ENCODE measurements at places on chromosomes 12 and 14.

- no peak for DNase-seq
Measured at GRCh38 chr12:108630481-108631207, 3.0 kb downstream of the SELPLG start.

DNA sequence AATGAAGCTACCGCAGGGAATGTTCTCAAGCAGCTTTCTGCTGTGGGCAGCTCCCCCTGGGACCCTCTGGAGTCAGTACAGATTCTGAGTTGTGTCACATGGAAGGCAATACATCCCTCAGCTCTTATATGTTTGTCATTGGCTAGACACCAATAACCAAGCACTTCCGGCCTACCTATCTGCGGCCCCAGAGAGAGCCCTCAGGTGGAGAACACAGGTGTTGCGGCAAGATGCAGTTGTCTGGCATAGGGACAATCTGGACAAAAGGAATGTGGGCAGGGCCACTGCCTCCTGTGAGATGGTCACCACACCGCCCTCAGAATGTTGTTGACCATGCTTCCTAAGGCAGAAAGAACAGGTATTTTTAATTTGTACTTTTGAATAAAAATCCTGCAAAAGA lies 118.7 kb downstream of the BRMS1L start:
- DNase-seq = no peak

- DNase-seq = no peak
Measured at GRCh38 chr12:6780573-6780972, 8.3 kb downstream of the LAG3 start.

DNA sequence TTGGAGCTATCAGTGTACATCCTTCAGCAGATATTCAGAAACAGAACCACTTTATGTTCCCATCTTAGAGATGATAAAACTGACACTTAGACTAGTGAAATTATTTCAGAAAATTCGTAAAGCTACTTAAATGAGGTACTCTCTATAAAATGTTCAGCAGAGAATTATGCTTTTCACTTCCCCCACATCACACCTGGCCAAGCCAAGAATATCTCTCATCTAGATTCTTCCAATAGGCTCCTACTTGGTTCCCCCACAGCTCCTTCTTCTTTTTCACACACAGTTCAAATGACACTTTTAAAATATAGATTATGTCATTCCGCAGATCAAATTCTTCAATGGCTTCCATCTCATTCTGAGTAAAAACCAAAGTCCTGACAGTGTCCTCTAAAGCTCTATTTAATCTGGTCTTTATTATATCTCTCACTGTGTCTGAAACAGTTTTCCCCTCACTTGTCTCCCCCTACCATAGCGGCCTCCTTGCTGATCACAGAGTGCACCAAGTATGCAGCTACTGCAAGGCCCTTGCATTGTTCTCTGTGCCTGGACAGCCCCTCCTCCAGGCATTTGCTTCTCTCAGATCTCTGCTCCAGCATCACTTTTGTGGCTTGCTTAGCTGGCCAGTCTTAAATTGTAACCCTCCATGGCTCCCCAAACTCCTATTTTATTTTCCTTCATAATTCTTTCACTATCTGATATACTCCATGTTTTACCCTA lies 736.8 kb upstream of the USP15 start:
- DNase-seq = no peak

DNA sequence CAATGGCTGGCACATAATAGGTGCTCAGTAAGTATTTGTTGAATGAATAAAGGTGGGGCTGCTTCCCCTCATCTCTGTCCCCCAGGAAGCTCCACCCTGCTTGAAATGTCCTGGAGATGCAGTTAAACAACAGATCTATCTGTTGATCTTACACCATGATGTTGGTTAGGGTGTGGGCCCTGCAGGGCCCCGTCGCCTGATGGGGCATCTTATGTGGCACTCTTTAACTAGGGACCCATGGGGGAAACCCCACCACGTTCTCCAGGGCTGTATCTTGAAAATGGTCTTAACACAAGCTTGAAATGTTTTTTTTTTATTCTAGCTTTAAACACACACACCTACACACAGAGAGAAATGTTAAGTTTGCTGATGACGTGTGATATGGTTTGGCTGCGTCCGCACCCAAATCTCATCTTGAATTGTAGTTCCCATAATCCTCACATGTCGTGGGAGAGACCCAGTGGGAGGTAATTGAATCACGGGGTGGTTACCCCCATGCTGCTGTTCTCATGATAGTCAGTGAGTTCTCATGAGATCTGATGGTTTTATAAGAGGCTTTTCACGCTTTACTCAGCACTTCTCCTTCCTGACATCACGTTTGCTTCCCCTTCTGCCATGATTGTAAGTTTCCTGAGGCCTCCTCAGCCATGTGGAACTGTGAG lies 741.7 kb downstream of the VRK1 start:
- DNase-seq = no peak

DNA sequence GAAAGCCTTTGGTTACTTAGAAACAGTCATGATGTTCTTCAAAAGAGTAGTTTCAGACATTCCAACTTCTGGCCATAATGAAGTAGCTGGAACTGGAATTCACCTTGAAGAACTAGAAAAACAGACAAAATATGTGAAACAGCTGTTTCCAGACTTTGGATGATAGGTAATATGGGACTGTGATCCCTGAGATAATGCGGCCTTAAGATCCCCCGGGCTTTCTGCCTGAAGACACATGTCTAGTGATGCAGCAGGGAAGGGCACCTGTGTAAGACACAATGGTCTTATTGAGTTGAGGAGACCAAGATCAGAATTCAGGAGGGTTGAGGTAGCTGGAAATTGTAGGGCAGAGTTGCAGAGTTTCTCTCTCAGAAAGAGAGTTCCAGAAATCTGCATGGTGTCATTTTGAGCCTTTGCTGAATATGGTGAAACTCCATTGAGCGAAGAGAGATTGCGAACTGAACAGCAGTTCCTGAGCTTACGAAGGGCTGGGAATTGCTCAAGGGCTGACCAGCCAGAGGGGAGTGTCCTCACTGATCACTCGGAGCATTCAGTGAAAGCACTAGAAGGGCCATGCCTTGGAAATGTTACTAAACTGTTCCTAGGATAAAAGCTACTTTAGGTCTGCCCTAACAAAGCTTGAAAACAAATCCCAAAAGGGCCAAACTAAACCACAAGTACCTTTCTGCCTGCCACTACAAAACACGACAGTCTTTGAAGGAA lies 41.7 kb upstream of the FRS2 start:
- no peak for DNase-seq

- DNase-seq = no peak
Measured at GRCh38 chr12:123021688-123022604, 41.5 kb downstream of the ARL6IP4 start.

GRCh38 chr12:25833657-25834056 lies 124.8 kb upstream of the RASSF8 start:
- no peak for DNase-seq

DNA sequence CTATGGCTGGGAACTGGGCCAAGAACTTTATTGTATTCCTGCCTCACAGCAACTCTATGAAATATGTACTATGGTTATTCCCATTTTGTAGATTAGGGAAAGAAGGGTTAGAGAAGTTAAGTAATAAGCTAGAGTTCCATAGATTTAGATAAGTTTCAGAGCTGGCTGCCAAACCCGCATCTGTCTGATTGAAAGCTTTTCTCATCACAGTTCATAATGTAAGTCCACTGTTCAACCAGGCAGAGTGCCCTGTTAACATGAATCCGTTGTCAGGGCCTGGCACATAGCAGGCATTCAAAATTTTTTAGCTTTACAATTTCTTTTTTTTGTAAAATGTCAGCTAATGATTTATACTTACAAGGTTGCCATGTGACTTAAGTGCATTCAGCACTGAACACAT lies 467.3 kb downstream of the NRXN3 start:
- no peak for DNase-seq

- no peak for DNase-seq
Measured at GRCh38 chr12:27303139-27304111, 29.2 kb upstream of the BMAL2 start.

GRCh38 chr14:26138764-26139445 lies 458.9 kb downstream of the NOVA1 start:
- DNase-seq = no peak

DNA sequence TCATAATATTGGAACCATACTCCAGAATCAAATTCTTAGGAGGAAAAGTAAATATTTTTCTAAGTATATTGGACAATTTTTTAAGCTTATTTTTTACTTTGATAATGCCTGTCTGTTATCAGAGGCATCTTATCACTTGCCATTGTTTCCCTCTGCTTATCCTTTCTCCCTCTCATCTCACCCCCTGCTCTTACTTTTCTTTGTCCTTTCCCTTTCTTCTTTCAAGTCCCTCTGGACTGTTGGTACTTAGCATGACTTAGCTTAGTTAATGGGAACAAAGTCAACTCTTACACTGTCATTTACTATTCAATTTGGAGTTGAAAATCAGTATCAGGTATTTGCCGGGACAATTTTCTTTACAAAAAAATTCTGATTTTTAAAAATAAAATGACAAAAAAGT lies 45.2 kb downstream of the ABCD2 start:
- DNase-seq = no peak

DNA sequence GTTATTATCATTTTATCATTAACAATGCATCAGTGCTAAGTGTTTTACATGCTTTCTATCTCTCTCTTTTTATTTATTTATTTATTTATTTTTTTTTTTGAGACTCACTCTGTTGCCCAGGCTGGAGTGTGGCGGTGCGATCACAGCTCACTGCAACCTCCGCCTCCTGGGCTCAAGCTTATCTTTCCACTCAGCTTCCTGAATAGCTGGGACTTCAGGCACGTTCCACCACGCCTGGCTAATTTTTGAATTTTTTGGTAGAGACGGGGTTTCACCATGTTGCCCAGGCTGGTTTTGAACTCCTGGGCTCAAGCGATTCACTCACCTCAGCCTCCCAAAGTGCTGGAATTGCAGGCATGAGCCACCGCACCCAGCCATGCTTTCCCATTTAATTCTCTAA lies 3.9 kb upstream of the BTG1 start:
- no peak for DNase-seq

- no peak for DNase-seq
Measured at GRCh38 chr12:1044696-1045095, 53.7 kb downstream of the ERC1 start.

DNA sequence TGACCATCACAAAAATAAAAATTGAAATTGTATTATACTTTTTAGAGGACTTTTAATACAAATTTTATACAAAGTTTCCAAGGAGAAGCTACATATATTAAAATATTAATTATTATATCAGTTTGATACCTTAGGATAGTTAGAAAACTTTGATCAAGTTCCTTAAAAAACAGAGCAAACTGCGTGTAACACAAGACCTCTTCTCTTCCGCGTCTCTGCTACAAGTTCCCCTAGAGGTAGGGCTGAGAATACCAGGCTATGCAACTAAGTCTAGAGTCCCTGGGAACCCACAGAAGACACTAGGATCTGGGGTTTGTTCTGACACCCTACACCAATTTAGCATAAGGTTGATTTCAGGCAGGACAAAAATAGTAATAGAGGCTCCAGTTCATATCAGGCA lies 319.0 kb downstream of the FOXG1 start:
- DNase-seq = no peak

GRCh38 chr12:25262389-25263074 lies 11.8 kb upstream of the KRAS start:
- no peak for DNase-seq

DNA sequence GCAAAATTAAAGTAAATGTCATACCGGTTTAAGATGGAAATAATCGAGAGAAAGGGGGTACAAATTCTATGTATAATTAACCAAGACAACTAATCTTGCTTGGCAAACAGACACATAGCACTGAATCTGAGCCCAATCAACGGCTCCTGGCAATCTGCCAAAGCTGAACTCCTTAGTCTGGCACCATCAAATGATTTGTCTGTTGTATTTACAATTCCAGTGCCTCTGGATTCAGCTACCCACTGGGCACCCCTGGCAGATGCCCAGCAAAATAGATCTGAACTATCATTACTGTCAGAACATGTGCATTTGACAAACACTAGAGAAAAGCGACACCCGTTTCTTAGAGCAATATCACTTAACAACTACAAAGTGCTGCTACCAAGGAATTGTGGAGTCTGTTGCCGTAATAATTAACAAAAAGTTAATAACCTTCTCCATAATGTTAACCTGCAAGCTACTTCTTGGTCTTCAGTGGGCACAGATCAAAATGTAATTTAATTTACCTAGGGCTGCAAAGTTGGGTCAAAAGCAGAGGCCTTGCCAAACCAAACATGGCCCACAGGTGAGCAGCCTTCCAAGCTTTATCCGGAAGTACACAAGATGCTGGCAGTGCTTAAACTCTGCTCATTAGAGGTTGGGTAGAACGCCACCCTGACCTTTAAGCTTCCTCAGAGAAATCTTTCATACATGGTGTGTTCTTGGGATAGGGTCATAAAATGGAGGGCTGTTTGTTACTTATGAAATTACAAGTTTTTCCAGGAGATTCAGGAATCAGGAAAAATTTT lies 7.6 kb downstream of the EGLN3 start:
- no peak for DNase-seq

GRCh38 chr12:110047297-110047940 lies 903 bp downstream of the C12orf76 start:
- no peak for DNase-seq

DNA sequence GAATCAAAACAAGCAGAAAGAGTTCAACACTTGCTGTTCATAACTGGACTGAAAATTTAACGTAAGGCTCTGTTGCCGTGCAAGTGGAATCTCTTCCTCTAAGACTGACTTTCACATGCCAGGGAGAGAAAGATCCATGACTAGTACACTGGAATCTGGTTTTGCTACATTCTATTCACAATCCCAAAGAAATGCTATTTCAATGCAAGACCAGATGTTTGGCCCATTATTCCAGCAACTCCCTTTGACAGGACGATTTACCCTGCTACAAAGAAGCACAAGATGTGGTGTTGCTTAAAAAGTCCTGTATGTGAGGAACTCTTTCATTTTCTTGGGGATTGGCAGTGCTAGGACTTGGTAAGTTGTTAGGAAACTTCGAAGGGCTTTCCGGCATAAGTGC lies 17.4 kb downstream of the RFC5 start:
- no peak for DNase-seq

DNA sequence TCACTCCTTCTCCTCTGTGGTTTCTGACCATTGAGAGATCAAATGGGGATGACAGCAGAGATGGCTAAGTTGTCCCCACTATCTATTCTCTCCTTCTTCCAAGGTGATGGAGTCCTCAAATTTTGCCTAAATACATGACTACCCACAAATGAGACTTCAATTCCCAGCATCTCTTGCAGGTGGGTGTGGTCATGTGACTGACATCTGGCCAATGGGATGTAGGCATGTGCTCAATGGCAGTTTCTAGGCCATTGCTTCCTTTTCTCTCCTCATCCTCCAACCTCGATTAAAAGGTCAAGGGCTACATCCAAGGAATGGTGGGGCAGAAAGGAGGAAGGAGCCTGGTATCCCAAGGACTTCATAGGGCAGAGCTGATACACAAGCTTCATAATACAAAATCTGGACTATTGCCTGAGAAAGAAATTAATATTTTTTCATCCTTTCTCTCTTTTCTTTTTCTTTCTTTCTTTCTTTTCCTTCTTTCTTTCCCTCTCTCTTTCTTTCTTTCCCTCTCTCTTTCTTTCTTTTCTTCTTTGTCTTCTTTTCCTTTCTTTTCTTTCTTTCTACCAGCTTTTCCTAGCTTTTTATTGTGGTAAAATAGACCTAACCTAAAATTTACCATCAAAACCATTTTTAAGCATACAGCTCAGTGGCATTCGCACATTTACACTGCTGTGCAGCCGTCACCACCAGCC lies 100.9 kb upstream of the PRB2 start:
- DNase-seq = no peak

GRCh38 chr12:69655616-69656340 lies 43.3 kb downstream of the BEST3 start:
- DNase-seq = no peak
